ENCODE measurements at places on chromosomes 1 and 21.

DNA sequence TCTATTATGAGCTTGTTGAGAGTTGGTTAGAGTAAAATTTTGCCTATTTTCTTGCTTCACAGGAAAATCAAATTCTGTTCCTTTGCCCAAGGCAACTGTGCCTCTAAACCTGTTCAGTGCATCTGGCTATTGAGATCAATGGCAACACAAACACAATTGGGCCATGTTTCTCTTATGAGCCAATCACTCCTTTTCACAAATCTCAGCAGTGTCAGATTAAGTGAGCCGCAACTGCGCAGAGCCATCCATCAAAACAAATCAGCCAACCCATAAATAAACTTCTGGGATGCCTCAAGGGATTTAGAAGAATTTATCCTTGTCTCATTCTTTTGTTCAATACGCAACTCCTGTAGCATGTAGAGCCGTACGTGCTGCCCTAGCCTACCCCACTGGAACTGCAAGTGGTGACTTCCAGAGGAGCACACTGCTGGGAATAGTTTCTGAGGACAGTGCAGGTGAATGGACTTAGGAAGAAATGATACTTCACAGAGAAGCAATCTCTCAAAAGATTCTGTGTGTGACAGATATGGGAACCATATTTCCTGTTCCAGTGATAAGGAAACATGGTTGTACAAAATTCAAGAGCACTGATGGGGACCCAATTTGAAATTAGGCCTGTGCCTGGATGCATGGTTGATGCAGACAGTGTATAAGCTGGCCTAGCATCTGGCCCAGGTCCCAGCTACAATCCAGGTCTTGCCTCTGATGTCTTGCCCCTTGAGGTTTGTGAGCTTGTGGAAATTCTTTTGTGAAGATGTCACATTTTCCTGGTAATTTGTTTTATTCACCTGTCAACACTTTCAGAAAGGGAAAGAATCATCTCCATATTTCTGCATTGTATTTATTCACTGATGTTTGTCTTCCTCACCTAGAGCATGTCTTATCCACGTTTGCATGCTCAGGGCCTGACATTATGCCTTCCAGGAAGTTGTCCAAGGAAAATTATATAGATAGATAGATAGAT is 166.2 kb downstream of the URB2 start:
- no peaks in the 10 kb centered on the region for H3K4me1 ChIP-seq
- no peaks in the 10 kb centered on the region for H3K36me3 ChIP-seq
- no peaks in the 10 kb centered on the region for H3K27me3 ChIP-seq
- DNase-seq = no peak

DNA sequence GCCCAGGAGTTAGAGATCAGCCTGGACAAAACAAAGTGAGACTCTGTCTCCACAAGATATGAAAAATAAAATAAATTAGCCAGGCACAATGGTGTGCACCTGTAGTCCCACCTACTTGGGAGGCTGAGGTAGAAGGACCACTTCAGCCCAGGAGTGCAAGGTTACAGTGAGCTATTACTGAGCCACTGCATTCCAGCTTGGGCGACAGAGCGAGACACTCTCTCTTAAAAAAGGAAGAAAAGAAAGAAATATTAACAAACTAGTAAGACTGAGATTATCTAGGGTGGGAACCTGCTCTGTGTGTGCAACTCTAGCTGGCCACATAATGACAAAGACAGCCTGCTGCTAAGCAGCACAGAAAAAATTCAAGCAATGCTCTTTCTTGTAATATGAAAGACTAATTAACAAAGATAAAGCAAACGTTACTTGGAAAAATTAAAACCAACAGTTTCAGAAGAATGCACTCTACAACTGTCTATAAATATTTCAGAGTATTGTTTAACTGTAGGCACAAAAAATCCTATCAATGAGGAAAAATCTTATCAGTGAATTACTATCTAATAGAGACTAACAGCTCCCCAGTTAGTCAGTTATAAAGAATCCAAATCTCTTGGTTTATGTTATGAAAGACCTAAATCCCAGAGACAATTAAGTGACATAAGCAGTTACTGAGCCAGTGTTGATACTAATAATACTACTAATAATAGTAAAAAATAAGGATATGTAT is 74.5 kb downstream of the ENAH start:
- H3K4me3 ChIP-seq = no peak overlapping the region
- peaks cover 5% of the 10 kb centered on the region for H3K4me1 ChIP-seq
- no peaks in the 10 kb centered on the region for H3K36me3 ChIP-seq
- no peak for DNase-seq
- no peak overlapping the region for H3K27ac ChIP-seq
- H3K27me3 ChIP-seq = no peaks in the 10 kb centered on the region

GRCh38 chr21:44259082-44259705 is 2.5 kb downstream of the DNMT3L start:
- H3K36me3 ChIP-seq = no peaks in the 10 kb centered on the region
- H3K27ac ChIP-seq = no peak overlapping the region
- H3K4me3 ChIP-seq = no peak overlapping the region
- no peak for DNase-seq
- H3K27me3 ChIP-seq = peaks cover 4% of the 10 kb centered on the region
- H3K4me1 ChIP-seq = no peaks in the 10 kb centered on the region

GRCh38 chr1:17554954-17555353 is 15.5 kb downstream of the ARHGEF10L start:
- no peaks in the 10 kb centered on the region for H3K27me3 ChIP-seq
- no peak for DNase-seq
- H3K27ac ChIP-seq = no peak overlapping the region
- no peaks in the 10 kb centered on the region for H3K36me3 ChIP-seq

DNA sequence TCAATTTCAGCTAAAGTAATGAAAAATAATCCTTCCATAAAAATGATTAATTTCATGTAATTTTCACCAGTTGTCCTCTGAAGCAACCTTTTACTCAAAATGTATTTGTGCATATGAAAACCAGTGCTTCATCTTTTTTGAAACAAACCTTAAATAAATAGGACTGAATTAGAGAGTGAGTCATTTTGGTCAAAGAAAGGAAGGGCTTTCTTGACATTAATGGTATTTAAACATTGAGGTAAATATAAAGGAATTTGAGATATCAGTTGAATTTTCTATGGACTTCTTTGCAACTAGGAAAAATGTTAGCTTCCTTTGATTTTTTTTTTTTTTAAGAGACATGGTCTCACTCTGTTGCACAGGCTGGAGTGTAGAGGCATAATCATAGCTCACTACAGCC is 38.7 kb downstream of the SNX7 start:
- H3K36me3 ChIP-seq = no peaks in the 10 kb centered on the region
- no peaks in the 10 kb centered on the region for H3K4me1 ChIP-seq
- H3K27ac ChIP-seq = no peak overlapping the region

DNA sequence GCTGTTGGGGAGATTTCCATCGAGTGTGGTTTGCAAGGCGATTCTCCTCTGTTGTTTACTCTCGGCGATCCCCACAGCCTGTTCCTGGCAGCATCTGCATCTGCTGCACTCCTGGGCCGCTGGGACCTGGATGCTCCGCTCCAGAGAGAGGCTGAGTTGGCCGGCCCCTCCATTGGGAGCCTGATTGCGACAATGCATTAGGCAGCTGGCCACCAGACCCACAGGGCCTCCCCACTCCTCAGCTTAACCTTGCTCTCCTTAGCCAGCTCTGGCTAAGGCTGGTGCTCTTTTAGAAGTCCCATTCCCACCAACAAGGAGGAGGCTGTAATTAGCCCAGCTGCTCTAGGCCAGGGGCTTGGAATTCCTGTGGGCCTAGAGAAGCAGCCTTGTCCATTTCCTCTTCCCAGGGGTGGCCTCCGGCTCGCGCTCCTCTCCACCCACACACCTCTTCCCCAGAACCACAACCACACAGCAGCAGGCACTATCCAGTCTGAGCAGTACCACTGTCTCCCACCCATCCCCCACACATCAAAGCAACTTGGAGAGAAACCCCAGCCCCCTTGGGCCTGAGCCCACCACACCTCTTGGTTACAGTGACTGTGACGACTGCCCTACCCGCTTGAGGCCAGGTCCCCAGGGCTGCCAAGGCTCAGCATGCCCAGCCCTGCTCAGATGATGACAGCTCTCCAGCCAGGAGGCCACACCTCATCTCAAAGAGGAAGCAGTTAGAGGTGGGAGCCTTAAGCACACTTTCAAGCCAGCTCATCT is 193.8 kb upstream of the EDN2 start:
- no peak overlapping the region for H3K4me3 ChIP-seq
- H3K4me1 ChIP-seq = peaks cover 52% of the 10 kb centered on the region
- H3K27ac ChIP-seq = no peak overlapping the region
- no peaks in the 10 kb centered on the region for H3K27me3 ChIP-seq

GRCh38 chr1:158078569-158079080 is 85.2 kb downstream of the KIRREL1 start:
- DNase-seq = no peak
- no peak overlapping the region for H3K27ac ChIP-seq
- H3K27me3 ChIP-seq = no peaks in the 10 kb centered on the region
- H3K4me3 ChIP-seq = no peak overlapping the region

- H3K4me3 ChIP-seq = no peak overlapping the region
- H3K4me1 ChIP-seq = no peaks in the 10 kb centered on the region
- no peak overlapping the region for H3K27ac ChIP-seq
These were observed 128.5 kb upstream of the EDN2 start for GRCh38 chr1:41612953-41613352.

- H3K36me3 ChIP-seq = no peaks in the 10 kb centered on the region
- H3K27me3 ChIP-seq = no peaks in the 10 kb centered on the region
- no peak overlapping the region for H3K27ac ChIP-seq
- no peaks in the 10 kb centered on the region for H3K4me1 ChIP-seq
- H3K4me3 ChIP-seq = no peak overlapping the region
- DNase-seq = no peak
These were observed 28.2 kb upstream of the ANKRD13C start for GRCh38 chr1:70382682-70383081.

Data from B cell (primary cell).